Lower lobe of right lung (tissue), 2 donors: ENCODE measurements at places on chromosomes 4 and X. TPM values are rescaled to one million over a fixed set of nuclear protein-coding genes. Genes with fewer than 3 reads are reported as not detected.

Gene CYLC1
- not detected for total RNA-seq

Gene MAOB
- total RNA-seq, result 23.4 TPM

GRCh38 chrX:103552236-103552635, 32.9 kb upstream of the RAB40A start:
- H3K4me3 ChIP-seq, result no peak overlapping the region
- no peak for DNase-seq
- no peaks in the 10 kb centered on the region for H3K27me3 ChIP-seq
- no peak overlapping the region for H3K27ac ChIP-seq

Gene NAP1L2
- total RNA-seq, result 2.1 TPM

GRCh38 chrX:13304052-13304451, 15.8 kb downstream of the ATXN3L start:
- DNase-seq, result no peak
- H3K4me1 ChIP-seq, result no peaks in the 10 kb centered on the region
- no peaks in the 10 kb centered on the region for H3K36me3 ChIP-seq
- no peaks in the 10 kb centered on the region for H3K27me3 ChIP-seq
- H3K27ac ChIP-seq, result no peak overlapping the region
- no peak overlapping the region for H3K4me3 ChIP-seq

- no peak overlapping the region for H3K4me3 ChIP-seq
- peaks cover 90% of the 10 kb centered on the region for H3K36me3 ChIP-seq
- no peaks in the 10 kb centered on the region for H3K27me3 ChIP-seq
- H3K4me1 ChIP-seq, result no peaks in the 10 kb centered on the region
- H3K27ac ChIP-seq, result no peak overlapping the region
- DNase-seq, result no peak
Measured at GRCh38 chrX:149495573-149496071, 9.5 kb downstream of the IDS start.

DNA sequence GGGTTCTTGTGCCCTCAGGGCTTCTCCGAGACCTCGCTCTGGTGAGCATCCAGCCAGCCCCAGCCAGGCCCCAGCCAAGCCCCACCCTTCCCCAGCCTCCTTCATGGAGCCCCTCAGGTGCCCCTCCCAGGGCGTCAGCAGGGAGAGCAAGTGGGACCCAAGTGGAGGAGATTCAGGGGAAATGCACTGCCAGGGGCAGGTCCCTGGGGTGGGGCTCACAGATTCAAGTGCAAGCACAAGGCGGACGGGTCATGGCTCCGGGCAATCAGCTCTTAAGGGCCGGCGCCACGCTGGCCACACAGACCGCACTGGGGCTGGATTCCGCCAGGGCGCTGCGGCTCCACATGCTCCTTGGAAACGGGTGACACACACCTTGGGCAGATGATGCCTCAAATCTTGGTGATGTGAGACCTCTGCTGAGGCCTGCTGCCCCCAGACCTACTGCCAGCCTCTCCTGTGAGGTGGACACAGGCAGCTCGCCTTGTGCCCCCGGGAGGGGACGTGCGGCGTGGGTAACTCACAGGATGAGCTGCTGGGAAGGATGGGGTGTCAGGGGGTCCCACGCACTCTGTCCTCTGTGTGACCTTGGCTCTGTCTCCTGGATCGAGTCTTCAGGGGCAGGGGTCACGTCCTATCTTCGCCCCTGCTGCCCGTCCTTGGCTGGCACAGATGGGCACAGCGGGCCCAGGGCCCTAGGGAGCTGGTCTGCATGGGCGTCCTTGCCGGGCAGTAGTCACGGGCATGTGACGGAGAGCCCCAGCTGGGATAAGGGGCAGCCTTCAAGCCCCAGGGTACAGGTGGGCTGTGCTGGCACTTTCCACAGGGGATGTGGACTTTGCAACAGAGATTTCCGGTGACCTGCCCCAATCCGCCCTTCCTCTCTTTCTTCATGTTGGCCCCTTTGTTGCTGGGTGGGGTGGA, 17.1 kb downstream of the NAT8L start:
- no peaks in the 10 kb centered on the region for H3K4me1 ChIP-seq
- no peaks in the 10 kb centered on the region for H3K36me3 ChIP-seq
- peaks cover 2% of the 10 kb centered on the region for H3K27me3 ChIP-seq
- no peak for DNase-seq

DNA sequence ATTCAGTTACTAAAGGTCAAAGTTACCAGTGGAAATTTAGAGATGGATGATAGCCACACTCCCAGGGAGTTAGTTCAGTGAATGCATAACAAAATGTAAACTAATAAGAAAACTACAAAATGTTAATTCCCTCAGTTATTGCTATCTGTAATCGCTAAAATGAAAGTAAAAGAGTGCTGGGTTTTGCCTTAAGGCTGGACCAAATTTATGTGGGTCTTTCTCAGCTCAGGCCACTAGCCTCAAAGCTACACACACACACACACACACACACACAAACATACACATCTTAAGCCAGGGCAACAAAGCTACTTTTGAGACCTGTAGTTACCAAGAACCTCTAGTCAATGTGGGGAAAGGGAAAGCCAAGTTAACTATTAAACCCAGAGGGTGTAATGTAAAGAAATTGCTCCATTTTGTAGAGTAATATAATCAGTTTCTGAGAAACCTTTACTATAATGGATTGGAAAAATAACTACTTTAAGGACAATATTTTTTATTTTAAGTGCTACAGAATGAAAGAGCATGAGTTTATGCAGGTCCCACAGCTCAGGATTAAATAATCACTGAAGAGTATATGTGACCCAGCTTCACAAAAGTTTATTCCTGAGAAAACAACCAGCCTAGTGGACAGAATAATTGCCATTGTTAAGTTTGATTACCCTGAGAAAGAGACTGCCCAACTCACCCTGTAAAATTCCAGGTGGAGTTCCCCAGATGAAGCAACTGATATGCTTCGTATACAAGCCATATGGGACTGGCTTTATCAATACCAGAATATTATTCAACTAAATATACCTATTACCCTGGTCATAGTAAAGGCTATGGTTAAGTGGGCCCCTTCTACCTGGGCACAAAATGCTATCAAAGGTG, 8.9 kb upstream of the UGT2A3 start:
- no peaks in the 10 kb centered on the region for H3K27me3 ChIP-seq
- H3K4me1 ChIP-seq, result no peaks in the 10 kb centered on the region
- no peak overlapping the region for H3K4me3 ChIP-seq
- no peaks in the 10 kb centered on the region for H3K36me3 ChIP-seq

GRCh38 chr4:77481856-77482255, 123.8 kb upstream of the CXCL13 start:
- no peak for DNase-seq
- H3K4me3 ChIP-seq, result no peak overlapping the region
- no peaks in the 10 kb centered on the region for H3K36me3 ChIP-seq
- H3K27me3 ChIP-seq, result no peaks in the 10 kb centered on the region
- no peaks in the 10 kb centered on the region for H3K4me1 ChIP-seq
- no peak overlapping the region for H3K27ac ChIP-seq

Gene CDX4
- not detected for total RNA-seq

GRCh38 chrX:133473451-133473850, 58.2 kb upstream of the GPC4 start:
- H3K27ac ChIP-seq, result no peak overlapping the region
- H3K27me3 ChIP-seq, result no peaks in the 10 kb centered on the region
- H3K4me1 ChIP-seq, result no peaks in the 10 kb centered on the region
- no peaks in the 10 kb centered on the region for H3K36me3 ChIP-seq

DNA sequence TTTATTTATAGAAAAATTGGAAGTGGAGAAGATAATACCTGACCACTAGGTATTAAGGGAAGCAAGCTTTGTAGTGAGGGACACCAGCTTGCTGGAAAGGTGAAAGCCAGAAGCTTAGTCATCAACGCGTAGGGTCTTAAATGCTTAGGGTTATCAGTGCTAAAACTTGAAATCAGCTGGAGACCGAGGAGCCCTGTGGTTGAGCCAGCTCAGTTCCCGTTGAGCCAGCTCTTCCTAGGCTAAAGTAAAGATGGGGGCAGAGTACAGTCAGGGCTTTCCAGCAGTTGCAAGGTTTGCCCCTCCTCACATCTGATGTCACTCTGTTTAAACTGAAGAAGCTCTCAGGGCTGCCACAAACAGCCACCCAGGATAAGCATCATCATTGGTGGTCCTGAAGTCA, 240.7 kb downstream of the DCLK2 start:
- H3K36me3 ChIP-seq, result no peaks in the 10 kb centered on the region
- no peak for DNase-seq
- H3K27me3 ChIP-seq, result no peaks in the 10 kb centered on the region
- no peak overlapping the region for H3K4me3 ChIP-seq
- no peak overlapping the region for H3K27ac ChIP-seq

GRCh38 chr4:155761916-155762315, 3.1 kb downstream of the GUCY1B1 start:
- peaks cover 10% of the 10 kb centered on the region for H3K27me3 ChIP-seq
- no peaks in the 10 kb centered on the region for H3K36me3 ChIP-seq
- H3K27ac ChIP-seq, result no peak overlapping the region

Gene PRR32
- not detected for total RNA-seq

DNA sequence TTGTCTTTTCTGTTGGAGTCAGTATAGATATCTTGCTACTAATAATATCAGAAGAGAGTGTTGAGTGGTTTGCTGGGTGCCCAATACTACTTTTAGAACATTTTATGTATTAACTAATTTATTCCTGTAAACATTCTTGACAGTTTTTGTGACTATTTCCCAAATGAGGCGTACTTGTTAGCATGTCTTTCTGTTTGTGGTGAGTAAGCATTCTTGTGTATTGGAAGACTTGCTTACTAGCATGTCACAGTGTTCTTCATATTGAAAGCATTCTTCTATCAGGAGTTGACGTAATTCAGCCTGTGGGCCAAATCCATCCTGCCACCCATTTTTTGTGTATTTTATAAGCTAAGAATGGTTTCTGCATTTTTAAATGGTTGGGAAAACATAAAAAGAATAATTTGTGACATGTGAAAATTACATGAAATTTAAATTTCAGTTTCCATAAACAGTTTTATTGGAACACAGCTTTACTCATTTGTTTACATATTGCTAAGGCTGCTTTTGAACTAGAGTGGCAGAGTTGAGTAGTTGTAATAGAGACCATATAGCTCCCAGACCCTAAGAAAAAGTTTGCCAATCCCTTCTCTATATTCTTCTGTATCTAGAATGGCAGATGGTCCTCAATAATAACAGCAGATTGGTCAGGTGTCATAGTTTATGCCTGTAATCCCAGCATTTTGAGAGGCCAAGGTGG, 20.4 kb downstream of the REPS2 start:
- H3K36me3 ChIP-seq, result no peaks in the 10 kb centered on the region
- no peak overlapping the region for H3K4me3 ChIP-seq
- DNase-seq, result no peak
- no peaks in the 10 kb centered on the region for H3K27me3 ChIP-seq

- no peak for DNase-seq
- H3K27ac ChIP-seq, result no peak overlapping the region
- H3K4me1 ChIP-seq, result no peaks in the 10 kb centered on the region
- no peaks in the 10 kb centered on the region for H3K27me3 ChIP-seq
Measured at GRCh38 chr4:66071911-66072310, 401.6 kb upstream of the EPHA5 start.

Gene PRRG3
- 1.1 TPM for total RNA-seq

- peak overlapping the region; percentile 84 for H3K27ac ChIP-seq
- peak; percentile 61 for DNase-seq
- H3K27me3 ChIP-seq, result no peaks in the 10 kb centered on the region
- peak overlapping the region; percentile 61 for H3K4me3 ChIP-seq
- no peaks in the 10 kb centered on the region for H3K36me3 ChIP-seq
Measured at GRCh38 chrX:40104985-40105834, 7.5 kb upstream of the BCOR start.
